ENCODE measurements at places on chromosomes 6 and 20.

GRCh38 chr6:106553440-106553839, 75.9 kb downstream of the RTN4IP1 start:
- DNase-seq = no peak

- no peak for DNase-seq
Observed at GRCh38 chr20:9258901-9259300, 190.0 kb downstream of the PLCB4 start.

GRCh38 chr6:149065658-149066556, 251.6 kb upstream of the TAB2 start:
- DNase-seq = no peak

- DNase-seq = no peak
Observed at GRCh38 chr20:910870-911770, 5.0 kb downstream of the ANGPT4 start.

- DNase-seq = no peak
Observed at GRCh38 chr6:13561624-13562267, 12.7 kb upstream of the SIRT5 start.

DNA sequence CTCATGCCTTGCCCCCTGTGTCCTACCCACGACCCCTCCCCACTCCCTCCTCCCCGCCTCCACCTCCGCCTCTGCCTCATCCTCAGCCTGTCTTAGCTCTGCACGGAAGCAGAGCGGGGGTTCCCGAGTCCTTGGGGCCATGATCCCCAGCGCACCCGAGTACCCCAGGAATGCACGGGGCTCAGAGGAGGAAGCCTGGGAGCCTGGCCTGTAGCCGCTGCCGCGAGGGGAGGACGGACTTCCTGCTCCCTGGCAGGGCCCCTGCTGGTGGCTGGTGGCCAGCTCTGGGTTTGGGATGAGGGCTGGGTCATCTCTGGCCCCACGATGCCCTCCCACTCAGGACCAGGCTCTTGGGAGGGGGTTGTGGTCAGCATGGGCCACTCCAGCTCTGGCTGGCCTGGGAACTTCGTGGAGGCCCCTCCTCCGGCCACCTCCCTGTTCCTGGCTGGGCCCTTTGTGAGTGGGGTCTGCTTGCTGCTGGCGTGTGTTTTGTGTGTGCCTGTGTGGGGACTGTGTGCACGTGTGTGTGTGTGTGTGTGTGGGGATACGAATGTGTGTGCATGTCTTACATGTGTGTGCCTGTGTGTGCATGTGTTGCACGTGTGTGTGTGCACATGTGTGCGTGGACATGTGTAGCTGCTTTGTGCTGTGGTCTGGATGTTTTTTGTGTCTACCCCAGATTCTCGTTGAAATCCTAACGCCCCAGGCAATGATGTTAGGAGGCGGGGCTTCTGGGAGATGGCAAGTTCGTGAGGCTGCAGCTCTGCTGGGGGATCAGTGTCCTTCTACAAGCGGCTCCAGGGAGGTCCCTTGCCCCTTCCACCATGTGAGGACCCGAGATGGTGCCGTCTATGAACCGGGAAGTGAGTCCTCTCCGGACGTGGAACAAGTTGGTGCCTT, 1.3 kb upstream of the RBBP8NL start:
- no peak for DNase-seq

- DNase-seq = no peak
Observed at GRCh38 chr20:8774412-8774811, 294.5 kb upstream of the PLCB4 start.

DNA sequence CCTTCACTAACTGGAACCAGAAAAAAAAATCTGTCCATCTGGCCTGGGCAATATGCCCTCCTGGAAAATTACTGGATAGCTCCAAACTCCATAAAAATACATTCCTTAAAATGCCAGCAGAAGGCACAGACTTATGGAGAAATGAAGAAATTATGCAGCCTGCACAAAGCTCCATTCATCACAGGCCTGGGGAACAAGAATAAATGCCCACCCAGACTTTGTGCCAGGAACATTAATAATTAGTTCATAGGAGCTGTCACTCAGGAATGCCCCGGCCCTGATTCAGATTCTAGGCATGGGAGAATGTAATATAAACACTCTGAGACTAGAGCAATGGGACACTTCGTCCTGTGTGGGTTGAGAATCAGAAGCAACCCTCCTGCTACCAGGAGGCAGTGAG, 199.3 kb downstream of the OTOR start:
- no peak for DNase-seq

- no peak for DNase-seq
Observed at GRCh38 chr20:36582322-36582721, 8.9 kb downstream of the TGIF2 start.

- no peak for DNase-seq
Observed at GRCh38 chr6:63807056-63807455, 171.5 kb downstream of the PHF3 start.

DNA sequence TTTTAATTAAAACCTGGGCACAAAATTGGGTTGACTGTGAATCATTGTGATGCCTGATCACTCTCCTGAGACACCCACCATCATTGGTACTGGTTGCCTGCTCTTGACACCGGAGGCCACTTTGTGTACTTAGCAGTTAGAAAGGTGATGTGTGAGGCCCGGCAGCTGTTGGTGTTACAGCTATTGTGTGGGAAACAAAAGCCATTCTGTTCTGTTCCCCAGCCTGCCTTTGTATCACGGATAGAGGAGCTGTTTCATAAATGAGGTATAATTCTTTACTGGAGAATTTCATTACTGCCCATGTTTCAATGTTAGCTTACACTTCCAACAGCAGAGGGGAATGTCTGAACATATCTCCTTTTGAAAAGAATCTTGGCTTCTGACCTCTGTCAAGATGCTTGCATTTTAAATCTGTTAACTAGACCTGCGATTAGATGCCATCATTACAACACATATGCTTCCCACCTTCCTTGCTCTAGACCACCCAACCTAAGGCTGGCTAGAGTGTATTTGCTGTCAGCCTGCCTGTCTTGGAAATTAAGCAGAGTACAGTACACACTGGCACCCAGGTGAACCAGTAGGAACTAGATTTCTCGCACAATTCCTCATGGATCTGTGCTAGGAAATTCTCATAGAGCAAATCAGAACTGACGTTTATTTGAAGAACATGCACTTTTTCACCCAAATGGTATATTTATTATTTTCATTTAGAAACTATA, 142.4 kb upstream of the INSM1 start:
- no peak for DNase-seq

- DNase-seq = no peak
Observed at GRCh38 chr20:4937407-4938319, 63.6 kb downstream of the SLC23A2 start.

- DNase-seq = no peak
Observed at GRCh38 chr6:148990403-148990802, 243.6 kb downstream of the UST start.

DNA sequence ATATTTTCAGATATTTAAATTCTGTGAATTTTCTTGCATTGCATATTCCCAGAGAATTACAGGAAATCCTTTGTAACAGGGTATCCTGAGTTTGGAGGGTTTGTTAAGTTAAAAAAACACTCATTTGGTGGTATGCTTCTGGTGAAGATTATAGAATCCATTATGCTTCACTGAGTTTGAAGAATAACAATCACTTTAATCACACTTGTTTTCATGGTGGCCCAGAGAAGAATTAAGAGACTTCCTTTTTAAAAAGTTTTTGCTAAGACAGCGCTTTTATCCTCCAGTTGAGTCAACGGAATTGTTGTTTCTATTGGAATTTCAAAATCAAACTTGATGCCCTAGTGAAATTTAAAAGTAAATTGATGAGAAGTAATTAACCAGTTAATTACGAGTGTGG, 17.4 kb downstream of the PLEKHG1 start:
- no peak for DNase-seq

- no peak for DNase-seq
Observed at GRCh38 chr6:97066056-97066455, 141.5 kb downstream of the KLHL32 start.

DNA sequence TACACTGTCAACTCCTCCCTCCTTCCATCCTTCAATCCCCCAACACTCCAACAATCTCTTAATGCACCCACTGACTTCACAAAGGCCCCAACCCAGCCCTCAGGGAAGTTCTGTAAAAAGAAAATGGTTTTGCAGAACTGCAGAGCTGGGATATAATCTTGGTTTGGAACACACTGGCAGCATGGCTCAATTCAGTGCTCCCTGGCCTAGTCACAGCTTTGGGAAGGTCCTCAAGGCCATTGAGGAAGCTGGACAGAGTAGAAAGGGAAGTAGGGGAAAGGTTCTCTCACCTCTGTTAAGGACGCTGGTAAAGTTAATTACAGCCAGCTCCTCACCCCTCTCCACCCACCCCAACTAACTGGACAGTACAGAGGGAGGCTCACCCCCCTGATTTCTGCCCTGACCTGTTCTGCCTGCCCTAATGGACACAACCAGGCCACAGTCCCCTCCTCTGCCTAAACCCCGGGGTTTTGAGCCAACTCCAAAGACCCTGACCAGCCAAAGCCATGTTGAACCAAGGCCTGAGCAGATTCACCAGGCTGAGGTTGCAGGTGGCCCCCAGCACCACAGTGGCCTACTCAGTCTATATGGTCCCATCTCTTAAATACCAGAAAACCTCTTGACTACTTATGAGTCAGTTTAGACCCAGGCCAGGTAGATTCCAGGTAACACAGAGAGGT, 49.2 kb downstream of the MAFB start:
- DNase-seq = no peak

GRCh38 chr20:32496811-32497533, 88.2 kb downstream of the NOL4L start:
- DNase-seq = no peak

DNA sequence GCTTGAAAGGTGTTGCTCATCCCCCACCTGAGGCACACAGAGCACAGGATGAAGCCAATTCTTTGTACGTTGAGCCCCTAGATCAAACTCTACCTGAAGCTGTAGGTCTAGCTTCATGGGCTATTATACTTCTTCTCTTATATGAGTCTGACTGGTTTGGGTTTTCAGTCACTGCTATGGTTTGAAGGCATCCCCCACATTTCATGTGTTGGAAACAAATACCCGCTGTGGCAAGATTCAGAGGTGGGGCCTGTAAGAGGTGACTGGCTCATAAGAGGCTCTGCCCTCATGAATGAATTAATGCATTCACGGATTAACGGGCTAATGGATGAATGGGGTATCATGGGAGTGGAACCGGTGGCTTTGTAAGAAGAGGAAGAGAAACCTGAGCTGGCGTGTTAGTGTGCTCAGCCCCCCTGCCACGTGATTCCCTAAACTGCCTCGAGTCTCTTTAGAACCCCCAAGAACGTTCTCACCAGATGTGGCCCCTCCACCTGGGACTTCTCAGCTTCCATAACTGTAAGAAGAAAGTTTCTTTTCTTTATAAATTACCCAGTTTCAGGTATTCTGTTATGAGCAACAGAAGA, 39.2 kb downstream of the PREX1 start:
- DNase-seq = no peak

- DNase-seq = no peak
Observed at GRCh38 chr6:110628330-110628729, 151.9 kb upstream of the SLC22A16 start.

DNA sequence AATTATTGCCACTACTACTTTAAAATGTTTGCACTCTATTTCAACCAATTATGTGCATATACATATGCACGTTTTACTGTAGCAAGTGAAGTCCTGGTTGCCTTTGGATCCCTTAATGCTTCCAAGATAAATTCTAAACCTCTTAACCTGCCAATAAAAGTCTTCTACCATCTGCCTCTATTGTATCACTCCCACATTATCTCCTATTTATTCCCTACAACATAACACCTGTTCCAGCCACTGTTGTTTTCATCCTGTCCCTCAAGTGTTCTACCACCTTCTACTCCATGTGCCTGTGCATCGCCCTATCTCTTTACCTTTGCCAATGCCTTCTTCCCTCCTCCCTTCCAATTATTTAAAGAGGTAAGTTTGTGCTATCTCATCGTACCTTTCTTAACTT, 499.0 kb upstream of the RNF217 start:
- no peak for DNase-seq

DNA sequence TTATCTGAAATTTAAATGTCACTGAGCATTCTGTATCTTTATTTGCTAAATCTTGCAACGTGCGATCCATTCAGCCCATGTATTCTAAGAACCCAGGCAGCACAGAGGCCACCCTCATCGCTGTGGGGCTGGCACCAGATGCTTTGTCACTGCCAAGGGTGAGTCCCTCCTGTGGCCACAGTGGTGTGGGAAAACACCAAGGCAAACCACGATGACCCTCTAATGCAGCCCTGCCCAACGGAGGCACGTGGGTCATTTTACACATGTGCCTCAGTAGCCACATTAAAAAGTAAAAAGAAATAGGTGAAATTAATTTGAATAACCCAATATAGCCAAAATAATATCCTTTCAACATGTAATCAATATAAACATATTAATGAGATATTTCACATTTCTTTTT, 221.7 kb downstream of the UNC5CL start:
- DNase-seq = no peak

DNA sequence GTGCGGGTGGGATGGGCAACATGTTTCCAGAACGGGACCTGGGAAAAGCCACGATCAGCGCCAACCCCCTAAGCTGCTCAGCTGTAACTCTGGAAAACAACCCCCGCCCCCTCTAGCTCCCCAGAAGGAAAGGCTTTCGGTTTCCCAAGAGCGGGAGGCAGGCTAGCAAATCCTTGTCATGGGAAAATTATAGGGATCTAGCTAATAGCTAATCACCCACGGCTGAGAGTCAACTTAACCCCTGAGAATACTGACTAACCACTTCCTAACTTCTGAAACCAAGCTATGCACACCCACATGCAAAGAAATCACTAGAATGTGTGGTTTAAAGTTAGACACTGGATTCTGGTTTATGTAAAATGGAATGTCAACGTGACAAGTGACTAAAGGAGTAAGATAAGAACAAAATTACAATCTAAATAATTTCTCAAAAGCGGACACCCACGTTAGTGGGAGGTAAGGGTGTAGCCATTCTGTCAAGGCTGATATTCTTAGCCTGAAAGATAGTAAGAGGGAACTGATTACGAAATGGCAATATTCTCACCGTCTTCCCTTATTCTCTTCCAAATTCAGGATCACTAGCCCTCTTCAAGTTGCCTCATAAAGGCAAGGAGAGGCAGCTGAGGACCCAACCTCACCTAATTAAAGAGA, 20.1 kb downstream of the JAG1 start:
- DNase-seq = no peak

- no peak for DNase-seq
Observed at GRCh38 chr6:19380293-19380692, 456.9 kb upstream of the ID4 start.

DNA sequence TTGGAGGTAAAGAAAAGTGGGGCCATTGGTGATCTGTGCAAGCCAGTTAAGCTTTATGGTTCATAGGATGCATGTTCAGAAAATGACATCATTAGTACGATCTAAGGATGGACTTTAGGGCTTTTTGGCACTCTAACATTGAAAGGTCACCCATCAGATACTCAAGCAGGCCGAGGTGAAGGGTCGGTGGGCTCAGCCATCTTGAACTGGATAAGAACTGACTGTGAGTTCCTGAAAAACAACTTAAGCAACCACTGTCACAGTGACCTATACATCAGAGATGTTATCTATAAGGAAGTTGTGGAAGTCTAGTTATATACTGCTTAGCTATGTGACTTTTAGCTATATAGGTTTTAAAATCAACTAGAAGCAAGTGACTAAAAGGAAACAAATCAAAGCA, 13.0 kb upstream of the ITCH start:
- DNase-seq = no peak
